ENCODE measurements at places on chromosomes 3 and 15.
A peak's percentile ranks its signal among the peaks of the same experiment; 100 is the strongest.

DNA sequence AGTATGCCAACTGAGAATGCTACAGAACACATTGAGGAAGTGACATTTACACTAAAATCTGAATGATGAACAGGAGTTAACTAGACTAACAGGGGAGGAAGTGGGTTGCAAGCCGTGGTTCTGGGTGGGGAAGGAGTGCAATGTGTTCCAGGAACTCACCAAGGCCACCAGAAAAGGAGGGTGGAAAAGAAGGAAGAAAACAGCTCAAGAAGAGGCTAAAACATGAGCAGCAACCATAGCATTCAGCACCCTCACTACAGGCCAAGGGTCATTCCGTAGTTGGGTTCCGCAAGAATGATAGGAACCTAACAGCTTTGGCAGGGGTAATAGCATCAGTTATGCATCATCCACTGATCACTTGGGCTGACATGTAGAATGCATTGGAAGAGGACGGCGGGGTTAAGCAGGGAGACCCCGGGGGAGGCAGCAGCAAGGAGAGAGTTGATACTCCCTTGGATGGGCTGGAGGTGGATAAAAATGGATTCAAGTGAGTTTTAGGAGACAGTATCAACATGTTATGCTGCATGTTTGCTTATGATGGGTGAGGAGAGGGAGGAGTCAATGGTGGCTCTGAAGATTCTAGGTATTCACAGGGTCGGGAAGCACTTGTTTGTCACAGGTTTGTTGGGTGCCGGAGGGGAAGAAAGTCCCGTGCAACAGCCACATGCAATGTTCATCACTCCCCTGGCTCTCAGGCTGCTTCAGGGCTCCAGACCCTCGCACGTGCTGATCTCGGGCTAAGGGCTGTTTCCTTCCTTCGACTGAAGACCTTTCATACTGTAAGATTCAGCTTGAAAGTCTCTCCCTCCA, 53.2 kb downstream of the LIPC start:
- no peak for DNase-seq

GRCh38 chr3:128556907-128557306, 63.9 kb upstream of the GATA2 start:
- DNase-seq = no peak

DNA sequence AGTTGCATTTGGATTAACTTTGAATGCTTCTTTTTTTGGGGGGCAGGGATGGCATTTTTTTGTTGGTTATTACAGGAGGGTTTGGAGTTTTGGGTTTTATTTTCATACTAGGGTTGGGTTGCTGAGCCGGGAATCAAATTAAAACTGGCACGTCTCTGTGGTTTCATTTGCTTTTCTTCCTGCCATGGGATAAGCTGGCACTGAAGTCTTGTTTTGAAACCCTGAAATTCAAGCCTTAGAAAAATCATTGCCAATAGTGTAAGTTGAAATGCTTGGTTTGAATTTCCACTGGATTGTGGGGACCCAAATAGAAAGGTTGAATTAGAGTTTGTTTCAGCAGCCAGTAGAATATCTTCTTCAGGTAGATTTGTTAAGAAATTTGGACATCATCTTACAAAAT, 193.1 kb upstream of the DCBLD2 start:
- DNase-seq = no peak

DNA sequence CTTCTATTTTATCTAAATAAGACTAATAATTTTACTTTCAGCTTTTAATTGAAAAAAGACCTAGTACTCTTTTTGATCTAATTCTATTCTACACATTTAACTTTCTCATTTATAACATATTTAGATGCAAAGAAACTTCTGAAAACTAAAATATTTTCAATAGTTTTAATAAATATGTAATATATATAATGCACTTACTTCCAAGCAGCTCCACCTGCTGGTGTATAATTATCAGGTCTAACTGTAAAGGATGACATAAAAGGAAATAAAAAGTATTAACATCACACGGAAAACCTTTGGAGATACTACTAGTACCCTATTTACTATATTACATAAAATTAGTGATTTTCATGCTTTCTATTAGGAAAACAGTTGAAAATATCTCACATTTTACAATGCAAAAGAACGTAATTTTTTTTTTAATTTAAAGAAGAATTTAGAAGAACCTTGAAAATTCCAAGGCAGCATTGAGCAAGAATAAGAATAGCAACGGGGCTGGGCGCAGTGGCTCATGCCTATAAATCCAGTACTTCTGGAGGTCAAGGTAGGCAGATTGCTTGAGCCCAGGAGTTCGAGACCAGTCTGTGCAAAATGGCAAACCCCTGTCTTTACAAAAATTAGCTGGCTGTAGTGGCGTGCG, 10.2 kb downstream of the PLSCR5 start:
- no peak for DNase-seq

DNA sequence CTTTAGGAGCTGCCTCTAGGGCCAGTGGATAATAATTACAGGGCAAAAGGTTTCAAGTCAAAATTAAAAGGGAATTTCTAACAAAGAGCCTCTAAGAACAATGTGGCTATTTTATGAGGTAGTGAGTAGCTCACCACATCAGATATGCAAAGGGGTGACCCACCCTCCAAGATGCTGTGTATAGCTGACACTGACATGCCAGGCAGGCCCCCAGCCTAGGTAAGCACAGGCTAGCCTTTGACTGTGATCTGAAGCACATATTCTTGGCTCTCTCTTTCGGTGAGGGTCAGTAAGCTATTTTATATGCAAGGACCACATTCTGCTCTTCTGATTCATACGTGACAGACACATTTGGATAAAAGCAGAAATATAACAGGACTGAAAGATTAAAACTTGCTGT, 2.8 kb upstream of the THSD4 start:
- no peak for DNase-seq

GRCh38 chr3:186664506-186664905, 1.3 kb upstream of the HRG start:
- no peak for DNase-seq

- no peak for DNase-seq
Observed at GRCh38 chr3:60912142-60912541, 339.1 kb downstream of the FHIT start.

DNA sequence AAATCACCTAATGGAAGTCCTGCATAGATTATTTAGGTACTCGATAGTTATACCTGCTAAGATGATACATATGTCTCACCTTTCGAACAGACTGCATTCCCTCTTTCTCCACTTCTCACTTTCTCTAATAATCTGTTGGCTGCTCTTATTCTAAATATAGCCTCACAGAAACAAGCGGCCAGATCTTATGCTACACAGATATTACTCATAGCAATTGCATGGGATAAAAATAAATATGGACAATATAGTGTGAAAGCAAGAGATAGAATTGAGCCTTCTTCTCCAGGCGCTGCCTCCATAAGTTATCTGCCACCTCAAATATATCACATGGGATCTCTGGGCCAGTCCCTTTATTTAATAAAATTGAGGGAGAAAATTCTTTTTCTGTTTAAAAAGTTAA, 29.5 kb upstream of the TGFBR2 start:
- no peak for DNase-seq

GRCh38 chr3:142447301-142447851, 461 bp downstream of the XRN1 start:
- peak; percentile 38 for DNase-seq

DNA sequence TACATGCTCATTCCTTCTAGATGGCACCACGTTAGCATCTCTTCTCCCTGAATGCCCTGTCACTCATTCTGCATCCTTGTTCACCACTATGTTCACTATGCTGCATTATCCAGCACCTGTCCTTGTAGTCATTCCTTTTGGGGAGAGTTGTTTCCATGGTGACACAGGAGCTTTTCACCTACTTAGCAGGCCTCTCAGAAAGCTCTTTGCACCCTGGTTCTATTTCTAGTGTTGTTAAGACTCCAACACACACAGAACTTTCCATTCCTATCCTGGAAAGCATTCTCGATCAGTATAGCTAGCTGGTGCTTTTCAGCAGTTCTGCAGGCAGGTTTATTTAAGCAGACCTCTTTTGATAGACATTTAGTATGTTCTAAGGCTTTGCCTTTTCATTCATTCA, 6.7 kb upstream of the RPL14 start:
- no peak for DNase-seq

DNA sequence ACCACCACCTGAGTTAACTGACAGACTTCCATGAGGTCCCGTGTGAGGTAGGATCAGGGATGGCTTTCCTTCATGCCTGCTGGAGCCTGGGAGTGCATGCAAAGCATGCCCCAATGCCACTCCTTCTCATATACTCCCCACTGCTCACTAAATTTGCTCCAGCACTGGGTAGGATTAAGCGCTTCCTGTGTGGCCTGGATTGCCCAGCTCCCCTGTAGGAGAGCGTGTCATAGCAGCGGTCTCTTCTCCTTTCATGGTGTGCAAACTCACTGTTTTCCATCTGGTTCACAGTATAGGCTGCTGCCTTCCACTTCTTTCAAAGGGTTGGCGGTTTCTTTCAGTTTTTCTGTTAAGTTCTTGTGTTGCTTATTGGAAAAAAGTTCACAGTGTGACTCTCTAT, 34.1 kb upstream of the ABI3BP start:
- no peak for DNase-seq

DNA sequence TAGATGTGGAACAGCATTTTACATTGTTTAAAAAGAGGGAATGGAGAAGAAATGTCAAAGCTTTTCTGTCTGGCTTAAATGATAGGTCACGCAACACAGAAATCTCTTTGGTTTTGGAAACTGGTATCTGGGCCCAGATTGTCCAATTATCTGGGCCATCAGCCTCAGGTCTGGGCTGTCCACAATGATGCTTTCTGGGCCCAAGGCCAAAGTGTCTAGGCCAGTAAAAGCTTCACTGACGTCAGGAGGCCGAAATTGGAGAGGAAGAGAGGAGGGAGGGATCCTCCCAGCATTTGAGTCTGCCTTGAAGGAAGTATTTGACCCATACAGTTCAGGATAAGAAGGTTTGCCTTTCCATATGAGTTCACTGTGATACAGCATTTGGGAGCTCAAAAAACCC, 60.7 kb upstream of the ALDH1A3 start:
- DNase-seq = no peak

DNA sequence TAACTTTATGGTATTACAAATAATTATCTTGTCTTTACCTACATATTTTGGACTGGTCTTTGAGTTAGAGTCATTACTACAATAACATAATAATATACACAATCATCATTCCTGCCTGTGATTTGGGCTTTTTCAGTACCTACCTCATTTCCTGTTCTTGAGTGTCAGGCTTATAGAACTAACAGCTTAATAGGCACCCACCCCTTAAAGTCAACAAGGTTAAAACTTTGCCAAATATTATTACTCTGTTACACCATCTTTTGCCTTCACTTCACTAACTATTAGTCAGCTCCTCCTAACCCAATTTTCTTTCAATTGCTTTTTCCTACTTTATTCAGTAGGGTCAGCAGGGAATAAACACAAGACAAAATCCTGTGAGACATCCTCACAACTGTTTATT, 488.7 kb upstream of the AGTR1 start:
- DNase-seq = no peak

DNA sequence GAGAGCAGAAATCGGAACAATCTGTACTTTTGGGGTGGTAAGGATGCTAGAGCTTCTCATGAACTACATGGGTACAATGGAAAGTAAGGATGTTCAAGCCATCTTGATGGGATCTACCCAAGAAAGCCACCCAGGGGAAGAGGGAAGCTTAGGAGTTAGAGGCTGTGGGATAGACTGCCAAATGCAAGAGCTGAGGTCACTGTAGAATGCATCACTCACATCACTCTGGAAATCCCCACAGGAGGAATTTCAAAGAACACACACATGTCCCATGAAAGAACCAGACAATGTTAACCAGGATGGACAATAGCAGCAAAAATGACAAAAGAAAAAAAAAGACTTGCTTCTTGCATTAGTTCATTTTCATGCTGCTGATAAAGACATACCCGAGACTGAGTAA, 32.8 kb upstream of the UBE2E2 start:
- no peak for DNase-seq

GRCh38 chr15:90683876-90684275, 33.3 kb upstream of the BLM start:
- DNase-seq = no peak

- DNase-seq = no peak
Observed at GRCh38 chr3:137105277-137105977, 147.6 kb downstream of the IL20RB start.

GRCh38 chr3:159584421-159584820, 404.2 kb upstream of the IL12A start:
- no peak for DNase-seq

- DNase-seq = no peak
Observed at GRCh38 chr3:33848624-33849347, 50.4 kb downstream of the PDCD6IP start.

GRCh38 chr3:73351423-73352071, 273.2 kb downstream of the PDZRN3 start:
- DNase-seq = no peak

- no peak for DNase-seq
Observed at GRCh38 chr3:4163011-4163410, 140.2 kb upstream of the SETMAR start.

DNA sequence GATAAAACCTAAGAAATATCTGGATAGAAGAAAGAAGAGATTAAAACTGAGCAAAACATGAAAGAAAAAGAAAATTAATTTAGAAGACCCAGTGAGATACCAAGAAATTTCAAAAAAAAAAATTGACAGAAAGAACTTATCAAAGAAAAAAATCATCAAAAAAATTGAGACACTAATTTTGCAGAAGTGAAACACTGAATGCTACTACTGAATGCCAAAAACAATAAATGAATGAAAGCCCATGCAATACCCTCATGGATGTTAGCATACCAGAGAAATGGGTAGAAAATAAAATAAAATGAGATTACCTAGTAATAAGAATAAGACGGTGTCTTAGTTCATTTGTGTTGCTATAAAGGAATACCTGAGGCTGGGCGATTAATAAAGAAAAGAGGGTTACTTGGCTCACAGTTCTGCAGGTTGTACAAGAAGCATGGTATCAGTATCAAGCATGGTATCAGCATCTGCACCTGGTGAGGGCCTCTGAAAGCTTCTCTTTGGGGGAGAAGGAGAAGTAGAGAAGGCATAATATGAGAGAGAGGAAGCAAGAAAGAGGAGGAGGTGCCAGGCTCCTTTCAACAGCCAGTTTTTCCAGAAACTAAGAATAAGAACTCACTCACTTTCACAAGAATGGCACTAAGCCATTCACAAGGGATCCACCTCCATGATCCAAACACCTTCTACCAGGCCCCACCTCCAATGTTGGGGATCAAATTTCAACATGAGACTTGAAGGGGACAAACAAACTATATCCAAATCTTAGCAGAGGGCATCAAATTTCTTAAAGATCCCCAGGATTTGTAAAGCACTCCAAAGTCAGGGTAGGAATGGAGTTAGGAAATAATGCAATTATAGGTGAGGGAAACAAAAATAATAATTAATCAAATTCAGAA, 73.2 kb downstream of the BTLA start:
- no peak for DNase-seq

GRCh38 chr3:124467980-124468902, 262.0 kb upstream of the UMPS start:
- no peak for DNase-seq

DNA sequence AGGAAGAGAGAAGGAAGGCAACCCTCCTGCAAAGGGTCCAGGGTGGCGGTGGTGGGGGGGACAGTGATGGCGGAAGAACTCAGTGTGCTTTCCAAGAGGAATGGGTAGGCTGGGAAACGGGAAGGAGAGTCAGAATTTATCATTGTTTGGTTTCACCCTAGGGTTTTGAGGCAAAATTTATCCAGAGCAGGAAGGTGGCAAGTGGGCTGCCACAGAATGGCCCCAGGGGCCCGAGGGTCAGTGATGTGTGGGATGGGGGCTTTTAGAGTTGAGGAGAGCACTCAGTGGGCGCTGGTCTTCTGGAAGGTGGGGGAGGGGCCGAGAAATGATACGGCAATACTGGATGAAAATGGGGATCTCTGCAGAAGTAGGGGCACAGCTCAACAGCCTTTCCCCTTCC, 581 bp downstream of the FAM131A start:
- no peak for DNase-seq

GRCh38 chr3:158802409-158803268, 785 bp downstream of the MFSD1 start:
- DNase-seq = no peak

GRCh38 chr3:132209855-132210254, 107.4 kb upstream of the ACP3 start:
- no peak for DNase-seq

Data from T-helper 2 cell (primary cell).